ENCODE measurements at places on chromosomes 12 and 14.

GRCh38 chr12:110141389-110141788, 17.2 kb downstream of the IFT81 start:
- no peak for DNase-seq

DNA sequence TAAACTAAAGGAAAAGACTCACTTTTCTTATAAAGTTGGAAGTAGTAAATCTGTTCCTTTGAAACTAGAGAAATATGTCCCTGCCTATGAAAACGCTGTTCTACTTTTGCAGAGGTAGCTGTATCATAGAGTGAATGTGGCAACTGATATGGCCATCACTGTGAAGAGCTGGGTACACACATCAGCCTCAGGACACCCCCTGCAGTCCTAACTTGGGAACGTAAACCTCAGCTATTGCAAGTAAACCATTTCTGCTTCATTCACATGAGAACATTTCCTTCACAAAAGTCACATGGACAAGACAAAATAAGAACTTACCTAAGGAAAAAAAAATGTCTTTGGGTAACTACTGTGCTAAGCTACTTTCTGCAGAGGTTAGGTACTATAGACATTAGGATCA, 233.3 kb upstream of the PPFIA2 start:
- no peak for DNase-seq

DNA sequence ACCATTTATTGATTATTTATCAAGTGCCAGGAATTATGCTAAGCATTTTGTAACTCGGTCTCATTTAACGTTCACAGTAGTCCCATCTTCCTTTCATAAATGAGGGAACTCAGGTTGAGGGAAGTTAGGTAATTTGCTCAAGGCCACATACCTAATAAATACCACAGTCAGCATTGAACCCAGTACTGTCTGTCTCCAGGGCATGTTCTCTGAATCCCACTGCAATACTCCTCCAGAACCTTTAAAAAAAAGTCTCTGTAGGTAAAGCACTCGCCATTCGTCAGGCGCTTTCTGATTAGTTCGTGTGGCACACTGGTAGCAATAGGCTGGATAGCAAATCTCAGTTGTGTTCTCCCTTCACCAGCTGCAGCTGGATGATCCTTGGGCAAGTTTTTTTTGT, 14.3 kb downstream of the SLC17A8 start:
- no peak for DNase-seq

GRCh38 chr14:97866664-97867063, 1069.5 kb downstream of the VRK1 start:
- DNase-seq: no peak

DNA sequence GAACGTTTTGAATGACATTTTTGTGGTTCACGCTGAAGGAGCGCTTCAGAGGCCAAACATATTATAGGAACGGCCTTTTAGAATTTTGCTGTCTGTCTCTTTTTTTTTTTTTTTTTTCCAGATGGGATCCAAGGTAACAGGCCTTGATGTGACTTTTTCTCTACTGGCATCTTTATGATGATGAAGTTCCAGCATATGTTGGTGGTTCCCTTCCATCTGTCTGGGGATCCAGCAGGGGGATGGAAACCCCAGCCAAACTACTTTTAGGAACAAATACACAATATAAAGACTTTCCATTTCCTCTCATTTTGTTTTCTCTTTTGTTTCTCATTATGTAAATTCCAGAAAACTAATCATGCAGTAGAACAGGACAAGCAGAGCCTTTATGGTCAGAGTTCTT, 239.3 kb upstream of the PRICKLE1 start:
- DNase-seq: no peak

- no peak for DNase-seq
Observed at GRCh38 chr12:24815114-24815423, 133.8 kb downstream of the BCAT1 start.

- DNase-seq: no peak
Observed at GRCh38 chr14:92952481-92953298, 29.7 kb downstream of the CHGA start.

DNA sequence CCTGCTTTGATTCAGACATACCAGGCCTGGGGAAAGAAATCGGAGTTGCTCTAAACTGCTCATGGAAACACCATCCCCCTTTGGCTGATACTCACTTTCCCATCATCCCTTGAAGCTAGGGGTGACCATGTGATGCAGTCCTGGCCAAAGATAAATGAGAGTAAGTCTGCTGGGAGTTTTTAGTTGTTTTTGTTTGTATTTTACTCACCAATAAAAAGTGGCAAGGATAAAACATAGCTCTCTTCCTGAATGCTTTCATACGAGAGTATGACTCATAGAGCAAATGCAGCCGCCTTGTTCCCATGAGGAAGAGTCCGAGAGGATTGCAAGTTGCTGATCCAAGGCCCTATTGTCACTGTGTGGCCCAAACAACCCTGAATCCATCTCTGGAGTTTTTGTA, 126.4 kb upstream of the TMEM132C start:
- DNase-seq: no peak

DNA sequence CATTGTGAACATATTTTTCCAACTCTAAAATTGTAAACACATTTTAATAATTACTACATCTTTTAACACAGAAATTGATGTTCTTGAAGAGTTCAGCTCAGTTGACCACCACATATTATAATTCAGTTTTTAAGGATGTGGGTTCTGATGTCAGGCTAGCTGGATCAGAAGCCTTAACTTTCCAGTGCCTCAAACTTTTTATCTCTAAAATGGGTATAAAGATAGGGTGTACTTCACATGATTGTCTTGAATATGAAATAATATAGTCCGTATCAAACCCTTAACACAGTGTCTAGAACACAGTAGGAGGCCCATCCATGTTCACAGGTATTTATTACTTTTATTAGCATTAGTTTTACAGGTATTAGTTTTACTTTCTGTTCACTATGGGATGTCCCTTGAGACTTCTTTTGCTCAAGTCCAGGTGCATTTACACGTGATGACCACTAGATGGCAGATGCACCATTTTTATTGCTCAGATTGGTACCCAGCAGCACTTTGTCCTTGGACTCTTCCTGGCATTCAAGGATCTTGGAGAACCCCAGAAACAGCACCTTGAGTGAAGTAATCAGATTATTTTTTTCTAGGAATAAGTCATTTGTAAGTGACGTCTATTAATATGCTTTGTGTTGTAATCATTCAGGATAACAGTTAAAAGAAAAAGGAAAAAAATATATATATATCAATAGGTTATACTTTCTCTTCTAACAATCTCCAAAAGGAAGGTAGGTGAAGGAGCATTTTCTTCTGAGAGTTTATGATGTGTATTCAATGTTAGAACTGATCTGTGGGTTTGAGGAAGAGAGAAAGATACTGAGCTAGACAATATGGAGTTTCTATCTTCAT, 580.2 kb downstream of the ETNK1 start:
- DNase-seq: no peak
